ENCODE measurements at places on chromosomes 11 and 22.
A peak's percentile ranks its signal among the peaks of the same experiment; 100 is the strongest.

DNA sequence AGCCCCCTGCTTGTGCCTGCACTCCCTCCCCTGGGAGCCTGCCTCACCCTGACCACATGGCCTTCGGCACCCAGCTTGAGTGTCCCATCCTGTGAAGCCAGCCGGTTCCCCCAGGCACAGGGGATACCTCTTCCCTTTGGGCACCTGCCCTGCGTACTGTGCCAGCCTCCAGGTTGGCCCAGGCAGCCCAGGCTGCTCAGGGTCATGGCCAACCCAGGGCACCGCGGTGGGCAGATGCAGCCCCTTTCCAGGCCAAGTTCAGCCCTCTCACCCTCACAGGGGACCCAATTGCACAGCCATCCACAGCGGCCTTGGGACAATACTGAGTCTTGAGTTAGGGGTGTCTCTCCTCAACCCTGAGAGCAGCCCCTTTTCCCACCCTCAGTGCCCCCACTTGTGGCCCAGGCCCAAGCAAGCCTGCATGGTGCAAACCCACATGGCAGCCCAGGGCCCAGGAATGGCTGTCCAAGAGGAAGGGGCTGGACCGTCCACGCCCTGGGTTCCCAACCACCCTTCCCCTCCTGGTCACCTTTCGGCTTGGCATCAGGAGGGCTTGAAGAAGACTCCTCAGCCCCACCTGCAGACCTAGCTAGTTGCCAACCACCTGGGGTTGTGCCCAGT is 87.7 kb downstream of the CDKN1C start:
- DNase-seq = no peak

DNA sequence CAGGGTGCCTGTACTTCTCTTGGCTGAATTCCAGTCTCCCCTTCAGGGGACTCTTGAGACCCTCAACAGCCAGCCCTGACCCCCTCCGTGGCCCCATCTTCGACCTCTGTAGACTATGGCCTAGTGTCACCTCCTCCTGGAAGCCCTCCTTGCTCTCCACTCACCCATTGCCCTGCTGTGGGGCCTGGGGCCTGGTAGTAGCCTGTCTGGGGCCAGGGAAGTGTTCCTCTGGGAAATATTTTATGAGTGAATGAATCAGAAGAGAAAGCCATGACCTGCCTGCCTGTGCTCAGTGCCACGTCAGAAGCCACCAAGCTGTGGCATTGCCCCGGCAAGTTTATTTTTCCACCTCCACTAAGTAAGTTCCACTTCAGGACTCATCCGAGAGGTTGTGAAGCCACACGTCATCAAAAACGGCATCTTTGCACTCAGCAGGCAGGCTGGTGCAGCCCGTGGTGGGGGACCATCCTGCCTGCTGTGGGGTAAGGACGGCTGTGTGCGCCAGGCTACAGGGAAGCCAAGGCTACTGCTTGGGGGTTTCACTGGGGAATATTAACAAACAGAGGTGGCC is 59.6 kb upstream of the PPARA start:
- no peak for DNase-seq

- no peak for DNase-seq
Observed at GRCh38 chr11:24060125-24060524, 436.7 kb upstream of the LUZP2 start.

- peak; percentile 61 for DNase-seq
Observed at GRCh38 chr22:38056969-38057891, at the start of gene PICK1. PICK1 (plus strand) TSS chr22:38057404; CDS start chr22:38057810, 406 bp downstream.

- no peak for DNase-seq
Observed at GRCh38 chr11:10518123-10518522, 22.9 kb downstream of the RNF141 start.

- DNase-seq = no peak
Observed at GRCh38 chr11:82004537-82005213, 729.0 kb downstream of the FAM181B start.

GRCh38 chr22:47057916-47058585 is 295.6 kb downstream of the TBC1D22A start:
- no peak for DNase-seq

DNA sequence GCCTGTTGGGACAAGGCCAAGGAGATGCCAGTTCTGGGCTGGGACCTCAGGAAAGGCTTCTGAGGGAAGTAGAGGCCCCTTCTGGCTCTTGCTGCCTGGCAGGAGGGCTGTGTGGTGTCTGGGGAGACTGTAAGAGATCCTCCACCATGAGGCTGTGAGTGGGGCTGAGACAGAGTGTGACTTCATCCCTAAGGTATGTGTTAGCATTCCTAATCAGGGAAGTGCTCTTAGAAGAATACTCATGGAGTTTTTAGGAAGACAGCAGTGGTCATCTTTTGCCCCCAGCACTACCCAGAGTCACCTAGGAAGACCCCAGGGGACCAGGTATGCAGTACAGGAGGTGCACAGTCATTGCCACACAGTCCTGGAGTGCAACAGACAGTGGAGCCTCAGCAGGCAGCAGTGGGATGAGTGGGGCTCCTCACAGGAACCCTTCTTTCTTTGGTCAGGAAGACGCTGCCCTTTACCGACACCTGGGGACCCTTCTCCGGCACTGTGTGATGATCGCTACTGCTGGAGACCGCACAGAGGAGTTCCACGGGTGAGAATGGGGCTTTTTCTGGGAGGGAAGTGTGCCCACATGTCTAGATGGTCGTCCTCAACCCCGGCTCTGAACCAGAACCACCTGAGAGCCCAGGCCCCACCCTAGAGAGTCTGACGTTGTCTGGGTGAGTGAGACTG is 2.8 kb downstream of the RIC8A start:
- no peak for DNase-seq
